Activated CD8-positive, alpha-beta T cell treated with anti-CD3 and anti-CD28 coated beads for 36 hours (primary cell): ENCODE measurements at places on chromosomes 5 and 9.

DNA sequence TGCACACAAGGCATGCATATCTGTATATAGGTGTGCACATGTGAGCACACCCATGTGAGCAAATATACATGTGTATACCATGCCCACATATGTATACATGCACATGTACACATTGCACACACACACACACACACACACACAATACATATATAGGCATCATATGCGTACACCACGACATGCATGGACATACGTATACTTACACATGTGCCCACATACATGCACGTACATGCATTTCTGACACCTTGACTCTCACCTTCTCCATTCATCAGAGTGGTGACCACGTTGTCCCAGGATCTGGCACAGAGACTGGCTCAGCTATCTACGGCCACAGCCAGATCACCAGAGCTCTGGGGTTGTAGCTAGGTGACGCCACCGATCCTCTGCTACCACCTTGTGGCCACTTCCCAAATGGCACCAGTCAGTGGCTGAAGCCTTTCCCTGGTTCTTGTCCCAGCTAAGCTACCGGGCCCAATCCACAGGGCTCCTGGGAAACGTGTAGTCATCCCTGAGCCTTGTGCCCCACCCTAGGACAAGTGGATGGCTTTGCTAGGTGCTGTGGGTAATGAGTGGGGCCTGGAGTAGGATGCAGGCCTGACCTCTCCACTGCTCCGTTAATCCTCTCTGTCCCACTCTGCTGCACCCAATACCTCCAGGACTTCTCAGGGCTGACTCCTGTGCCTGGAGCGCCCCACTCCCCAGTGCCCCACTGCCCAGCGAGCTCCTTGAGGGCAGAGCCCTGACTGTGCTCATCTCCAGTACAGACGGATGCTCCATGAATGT, 194.4 kb downstream of the RGS3 start:
- H3K36me3 ChIP-seq = no peaks in the 10 kb centered on the region
- peaks cover 7% of the 10 kb centered on the region for H3K27me3 ChIP-seq
- H3K4me1 ChIP-seq = peaks cover 6% of the 10 kb centered on the region
- no peak overlapping the region for H3K4me3 ChIP-seq

DNA sequence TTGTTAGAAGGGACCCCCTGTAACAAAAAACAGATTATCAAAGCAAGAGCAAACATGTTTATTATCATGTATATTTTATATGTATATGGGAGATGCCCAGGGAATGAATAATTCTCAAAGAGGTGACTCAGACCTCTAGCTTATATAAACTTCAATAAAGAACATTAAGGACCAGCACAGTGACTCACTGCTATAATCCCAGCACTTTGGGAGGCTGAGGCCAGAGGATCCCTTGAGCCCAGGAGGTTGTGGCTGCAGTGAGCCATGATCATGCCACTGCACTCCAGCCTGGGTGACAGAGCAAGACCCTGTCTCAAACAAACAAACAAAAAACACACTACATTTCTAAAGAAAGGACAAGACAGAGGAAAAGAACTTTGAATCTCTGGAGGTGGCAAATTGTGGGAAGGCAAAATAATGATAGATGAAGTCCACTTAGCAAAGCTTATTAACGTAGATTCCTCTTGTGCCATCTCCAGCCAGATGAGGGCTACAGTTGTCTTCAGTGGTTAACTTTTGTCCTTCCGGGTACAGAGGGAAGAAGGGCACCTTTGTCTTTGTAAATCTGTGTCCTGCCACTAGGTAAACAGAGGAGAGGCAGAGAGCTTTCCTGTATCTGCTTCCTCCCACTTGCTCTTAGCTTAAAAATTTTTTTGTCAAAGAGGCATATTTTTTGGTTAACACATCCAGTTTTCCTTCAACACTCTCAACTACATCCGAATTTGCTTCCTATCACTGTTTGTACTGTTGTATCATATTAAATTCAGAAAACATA, 7.5 kb upstream of the RFK start:
- H3K36me3 ChIP-seq = no peaks in the 10 kb centered on the region
- no peaks in the 10 kb centered on the region for H3K27me3 ChIP-seq
- no peak overlapping the region for H3K4me3 ChIP-seq
- H3K4me1 ChIP-seq = peaks cover 19% of the 10 kb centered on the region
- H3K27ac ChIP-seq = no peak overlapping the region
- DNase-seq = no peak

GRCh38 chr9:85202596-85202995, 533.1 kb downstream of the NTRK2 start:
- no peak overlapping the region for H3K27ac ChIP-seq
- H3K4me3 ChIP-seq = no peak overlapping the region

- DNase-seq = no peak
- peaks cover 2% of the 10 kb centered on the region for H3K4me1 ChIP-seq
- no peaks in the 10 kb centered on the region for H3K36me3 ChIP-seq
- no peaks in the 10 kb centered on the region for H3K27me3 ChIP-seq
- H3K4me3 ChIP-seq = no peak overlapping the region
- H3K27ac ChIP-seq = no peak overlapping the region
These were observed 233.6 kb upstream of the EDIL3 start for GRCh38 chr5:84618262-84618661.

DNA sequence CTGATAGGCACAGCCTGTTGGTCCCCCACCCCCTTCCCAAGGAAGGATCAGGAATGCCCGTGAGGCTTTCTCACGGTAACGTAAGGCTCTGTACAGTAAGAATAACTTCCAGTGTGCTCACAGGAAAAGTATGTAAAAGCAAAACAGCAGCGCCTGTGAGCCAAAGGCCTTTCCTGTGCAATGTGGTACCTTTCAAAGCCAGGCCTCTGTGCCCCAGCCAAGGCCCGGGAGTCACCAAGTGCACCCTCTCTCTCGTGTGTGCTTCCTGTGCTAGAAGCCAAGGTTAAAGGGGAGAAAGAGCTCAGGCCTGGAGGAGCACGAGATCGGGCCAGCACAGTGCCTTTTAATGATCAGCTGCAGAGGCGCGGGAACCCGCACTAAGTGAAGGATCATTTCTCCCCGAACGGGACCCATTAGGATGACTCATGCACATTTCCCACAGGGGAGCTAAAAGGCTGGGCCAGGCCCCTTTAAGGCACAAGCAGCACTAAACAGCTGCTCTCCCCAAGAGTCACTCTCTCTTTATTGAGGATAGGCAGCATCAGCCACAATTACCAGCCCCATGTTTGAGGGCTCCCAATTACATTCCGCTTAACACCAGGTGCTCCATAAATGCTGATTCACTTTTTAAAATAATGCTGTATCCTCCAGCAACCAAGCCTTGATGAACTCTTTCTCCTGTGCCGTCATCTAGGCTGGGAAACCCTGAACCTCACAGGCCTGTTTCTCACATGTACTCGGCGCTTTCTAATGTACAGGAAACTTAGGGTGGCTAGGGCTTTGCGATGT, 42.8 kb downstream of the SHB start:
- H3K27ac ChIP-seq = no peak overlapping the region
- no peak overlapping the region for H3K4me3 ChIP-seq
- DNase-seq = no peak
- H3K27me3 ChIP-seq = no peaks in the 10 kb centered on the region
- H3K4me1 ChIP-seq = peaks cover 8% of the 10 kb centered on the region
- no peaks in the 10 kb centered on the region for H3K36me3 ChIP-seq

DNA sequence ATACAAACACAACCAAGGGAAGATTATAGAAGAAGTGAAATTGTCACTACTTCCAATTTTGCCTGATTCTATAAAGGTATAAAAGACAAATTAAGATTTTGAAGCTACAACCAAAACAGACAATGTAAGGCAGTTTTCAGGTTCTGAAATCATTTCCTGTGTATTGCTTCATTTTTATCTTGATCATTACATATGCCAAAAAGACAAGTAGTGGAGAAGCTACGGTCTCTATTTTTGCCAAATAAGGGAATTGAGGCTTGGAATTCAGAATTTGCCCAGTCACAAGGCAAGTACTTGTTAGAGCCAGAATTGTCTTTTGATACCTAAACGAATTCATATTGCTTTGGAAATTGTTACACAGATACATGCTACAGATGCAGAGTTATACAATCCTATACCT, 20.6 kb downstream of the EDIL3 start:
- no peak overlapping the region for H3K27ac ChIP-seq
- H3K4me3 ChIP-seq = no peak overlapping the region
- DNase-seq = no peak
- H3K27me3 ChIP-seq = no peaks in the 10 kb centered on the region
- H3K36me3 ChIP-seq = no peaks in the 10 kb centered on the region
- no peaks in the 10 kb centered on the region for H3K4me1 ChIP-seq

DNA sequence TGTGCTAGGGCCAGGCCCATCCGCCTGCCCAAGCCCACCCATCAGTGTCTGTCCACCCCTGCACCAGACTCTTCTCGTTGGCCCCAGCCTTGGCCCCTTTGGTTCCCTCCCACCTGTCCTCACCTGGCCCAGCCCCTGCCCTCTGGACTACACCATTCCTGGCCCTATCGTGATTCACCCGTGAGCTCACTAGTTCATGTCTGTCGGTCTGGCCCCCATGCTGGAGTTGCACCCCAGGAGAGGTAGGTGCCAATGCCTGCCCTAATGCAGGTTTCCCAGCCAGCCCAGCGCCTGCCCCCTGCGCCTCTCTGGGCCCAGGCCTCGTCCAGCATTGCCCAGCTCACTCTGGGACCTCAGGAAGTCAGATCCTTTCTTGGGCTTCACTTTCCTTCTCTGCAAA, 115.4 kb upstream of the LMX1B start:
- peaks cover 11% of the 10 kb centered on the region for H3K4me1 ChIP-seq
- no peak overlapping the region for H3K4me3 ChIP-seq
- no peak for DNase-seq
- H3K27me3 ChIP-seq = peaks cover 10% of the 10 kb centered on the region
- no peaks in the 10 kb centered on the region for H3K36me3 ChIP-seq

DNA sequence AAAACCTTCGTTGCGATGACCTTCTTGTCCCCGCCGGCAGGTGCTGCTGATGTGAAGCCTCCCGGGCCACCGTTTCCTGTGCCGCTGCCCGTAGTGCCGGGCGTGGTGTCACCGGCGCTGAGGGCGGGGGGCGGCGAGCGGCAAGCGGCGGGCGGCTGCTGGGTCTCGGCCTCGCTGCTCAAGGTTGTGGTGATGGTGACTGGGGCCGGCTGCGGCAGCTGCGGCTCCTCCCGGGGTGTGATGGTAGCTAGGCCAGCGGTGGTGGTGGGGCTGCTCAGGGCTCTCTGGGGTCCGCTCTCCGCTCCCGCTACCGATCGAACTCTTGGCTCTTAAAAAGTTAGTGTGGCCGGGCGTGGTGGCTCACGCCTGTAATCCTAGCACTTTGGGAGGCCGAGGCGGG, 36.0 kb upstream of the PTPN3 start:
- peaks cover 4% of the 10 kb centered on the region for H3K27me3 ChIP-seq
- H3K27ac ChIP-seq = no peak overlapping the region

GRCh38 chr5:124134941-124135340, 611.5 kb downstream of the ZNF608 start:
- no peak overlapping the region for H3K4me3 ChIP-seq
- no peaks in the 10 kb centered on the region for H3K36me3 ChIP-seq
- H3K27me3 ChIP-seq = no peaks in the 10 kb centered on the region
- no peak overlapping the region for H3K27ac ChIP-seq

DNA sequence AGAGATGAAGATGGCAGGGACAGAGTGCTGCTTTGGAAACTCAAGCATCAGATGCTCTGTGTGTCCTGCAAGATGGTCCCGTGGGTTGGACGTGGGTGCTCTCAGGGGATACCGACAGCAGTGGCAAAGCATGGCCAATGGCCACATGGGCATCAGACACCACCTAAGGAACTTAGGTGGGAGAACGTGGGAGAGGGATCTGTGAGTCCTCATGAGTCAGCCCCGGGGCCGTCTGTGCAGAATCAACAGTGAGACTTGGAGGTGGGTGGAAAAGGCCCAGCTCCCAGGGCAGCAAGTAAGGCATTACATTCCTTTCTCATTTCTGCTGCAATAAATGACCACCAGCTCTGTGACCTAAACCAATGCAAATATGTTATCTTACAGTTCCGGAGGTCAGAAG, 77.0 kb downstream of the RAD23B start:
- H3K4me1 ChIP-seq = peaks cover 2% of the 10 kb centered on the region
- no peak for DNase-seq
- H3K27ac ChIP-seq = no peak overlapping the region
- no peak overlapping the region for H3K4me3 ChIP-seq
- H3K27me3 ChIP-seq = peaks cover 3% of the 10 kb centered on the region
- no peaks in the 10 kb centered on the region for H3K36me3 ChIP-seq

GRCh38 chr9:68927165-68927564, 86.7 kb downstream of the PRKACG start:
- DNase-seq = no peak
- no peak overlapping the region for H3K4me3 ChIP-seq
- H3K27me3 ChIP-seq = peaks cover 28% of the 10 kb centered on the region
- peaks cover 8% of the 10 kb centered on the region for H3K4me1 ChIP-seq
- H3K36me3 ChIP-seq = no peaks in the 10 kb centered on the region
- no peak overlapping the region for H3K27ac ChIP-seq

DNA sequence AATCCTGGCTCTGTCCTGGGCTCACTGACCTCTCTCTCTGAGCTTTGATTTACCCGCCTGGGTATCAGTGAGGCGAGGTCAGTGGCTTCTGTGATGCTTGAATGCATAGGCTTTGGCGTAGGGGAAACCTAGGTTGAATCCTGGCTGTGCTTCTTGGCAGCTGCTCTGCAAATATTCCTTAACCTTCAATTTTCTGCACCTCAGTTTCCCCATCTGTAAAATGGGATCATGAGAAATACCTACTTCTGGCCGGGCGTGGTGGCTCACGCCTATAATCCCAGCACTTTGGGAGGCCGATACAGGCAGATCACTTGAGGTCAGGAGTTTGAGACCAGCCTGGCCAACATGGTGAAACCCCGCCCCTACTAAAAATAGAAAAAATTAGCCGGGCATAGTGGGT, 7.2 kb downstream of the FGF18 start:
- peaks cover 11% of the 10 kb centered on the region for H3K27me3 ChIP-seq
- H3K36me3 ChIP-seq = no peaks in the 10 kb centered on the region
- H3K4me3 ChIP-seq = no peak overlapping the region
- H3K4me1 ChIP-seq = no peaks in the 10 kb centered on the region
- no peak for DNase-seq
- H3K27ac ChIP-seq = no peak overlapping the region

DNA sequence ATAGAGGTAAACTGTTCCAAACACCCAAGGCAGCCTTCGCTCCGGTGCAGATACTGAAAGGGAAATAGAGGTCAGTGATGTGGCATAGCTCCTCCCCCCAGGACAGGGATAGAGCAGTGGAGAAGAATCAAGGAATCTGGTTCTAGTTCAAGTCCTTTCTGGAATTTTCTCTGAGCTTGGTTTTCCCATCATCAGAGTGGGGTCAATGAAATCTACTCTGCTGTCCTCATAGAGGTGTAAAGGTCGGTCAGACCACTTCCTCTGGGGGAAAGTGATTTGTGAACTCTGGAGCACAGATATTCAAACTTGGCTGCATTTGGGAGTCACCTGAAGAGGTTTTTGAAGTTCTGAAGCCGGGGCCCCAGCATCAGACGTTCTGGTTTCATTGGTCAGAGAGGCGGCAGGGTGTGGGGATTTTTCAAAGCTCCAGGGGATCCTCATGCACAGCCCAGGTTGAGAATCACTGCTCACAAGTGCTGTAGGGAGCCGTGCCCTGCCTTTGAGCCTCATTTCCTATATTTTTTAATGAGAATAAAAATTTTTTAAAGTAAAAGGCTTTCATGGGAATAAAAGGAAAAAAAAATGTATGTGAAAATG, 105.7 kb upstream of the RAD23B start:
- no peak overlapping the region for H3K4me3 ChIP-seq
- H3K4me1 ChIP-seq = peaks cover 5% of the 10 kb centered on the region
- H3K36me3 ChIP-seq = no peaks in the 10 kb centered on the region
- no peak overlapping the region for H3K27ac ChIP-seq

GRCh38 chr9:133114886-133115603, 6.0 kb downstream of the RALGDS start:
- H3K27ac ChIP-seq = peak overlapping the region; percentile 85
- H3K27me3 ChIP-seq = no peaks in the 10 kb centered on the region
- H3K4me1 ChIP-seq = peaks cover 66% of the 10 kb centered on the region
- H3K36me3 ChIP-seq = peaks cover 14% of the 10 kb centered on the region
